ENCODE measurements at places on chromosomes 6 and 20.

GRCh38 chr6:109714166-109714565 is 23.1 kb downstream of the FIG4 start:
- DNase-seq = no peak

- DNase-seq = no peak
These were observed 237.3 kb upstream of the CNR1 start for GRCh38 chr6:88403486-88403885.

GRCh38 chr6:43616725-43617472 is 12.2 kb downstream of the GTPBP2 start:
- DNase-seq = no peak

- no peak for DNase-seq
These were observed 19.2 kb downstream of the ZSCAN12 start for GRCh38 chr6:28380381-28380780.

Data from hindlimb muscle (tissue), 1 donor.